Activated CD4-positive, alpha-beta T cell treated with anti-CD3 and anti-CD28 coated beads for 4 hours (primary cell): ENCODE measurements at places on chromosomes 2 and 18.

- DNase-seq: no peak
Observed at GRCh38 chr2:4073026-4073569, 369.7 kb downstream of the DCDC2C start.

DNA sequence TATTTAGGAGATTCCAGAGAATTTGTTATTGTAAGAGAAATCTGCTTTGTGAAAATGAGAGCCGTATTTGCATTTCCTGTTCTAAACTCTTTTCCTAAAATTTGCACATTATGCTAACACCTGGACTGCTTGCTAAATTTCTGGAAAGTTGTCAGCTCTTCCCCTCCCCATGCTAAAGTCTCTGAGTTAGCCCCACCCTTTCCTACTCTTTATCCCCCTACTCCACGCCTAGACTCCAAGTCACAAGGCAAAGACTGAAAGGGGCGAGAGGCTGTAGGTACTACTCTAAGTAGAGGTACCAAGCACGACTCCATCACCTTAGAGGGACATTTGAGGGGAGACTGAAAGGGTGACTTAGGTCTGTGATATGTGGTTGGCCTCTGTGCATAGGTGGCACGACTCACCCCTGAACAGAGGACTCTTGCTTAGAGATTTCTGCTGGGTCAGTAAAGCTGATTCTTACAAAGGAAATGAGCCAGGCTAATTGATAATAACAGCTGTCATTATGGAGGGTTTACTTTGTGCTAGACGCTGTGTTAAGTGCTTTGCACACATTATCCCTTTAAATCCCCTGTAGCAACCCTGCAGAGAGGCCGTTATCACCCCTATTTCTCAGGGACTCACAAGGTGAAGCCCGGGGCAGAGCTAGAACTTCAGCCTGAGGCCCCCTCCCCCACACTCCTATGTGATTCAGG is 373.5 kb downstream of the EN1 start:
- DNase-seq: no peak

DNA sequence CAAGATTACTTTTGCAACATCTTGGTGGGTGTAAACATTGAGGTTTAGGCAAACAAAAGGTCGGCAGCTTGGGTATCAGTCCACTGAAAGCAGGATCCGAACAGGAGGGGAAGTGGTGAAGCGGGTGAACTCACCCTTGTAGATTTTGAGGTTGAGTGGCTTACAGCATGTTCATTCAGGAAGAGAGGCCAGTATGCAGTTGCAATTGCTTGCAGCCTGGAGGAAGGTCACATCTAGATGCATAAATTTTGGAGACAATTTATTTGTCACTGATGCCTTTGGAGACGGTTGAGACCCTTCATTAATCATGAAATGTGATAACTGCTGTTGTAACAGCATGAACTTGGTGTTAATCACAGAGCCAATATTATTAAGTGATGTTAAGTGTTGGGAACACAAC is 131.1 kb downstream of the LTBP1 start:
- DNase-seq: no peak

GRCh38 chr2:172436889-172437288 is 9.5 kb downstream of the ITGA6 start:
- DNase-seq: no peak

- no peak for DNase-seq
Observed at GRCh38 chr2:1283871-1284270, 129.4 kb upstream of the TPO start.
